ENCODE measurements at places on chromosomes 6 and 20. TPM values are rescaled to one million over a fixed set of nuclear protein-coding genes. Genes with fewer than 3 reads are reported as not detected.

Gene RALGAPA2
- 10.8 TPM for total RNA-seq

Gene HTR1E
- not detected for total RNA-seq

Gene NKAIN2
- not detected for total RNA-seq

DNA sequence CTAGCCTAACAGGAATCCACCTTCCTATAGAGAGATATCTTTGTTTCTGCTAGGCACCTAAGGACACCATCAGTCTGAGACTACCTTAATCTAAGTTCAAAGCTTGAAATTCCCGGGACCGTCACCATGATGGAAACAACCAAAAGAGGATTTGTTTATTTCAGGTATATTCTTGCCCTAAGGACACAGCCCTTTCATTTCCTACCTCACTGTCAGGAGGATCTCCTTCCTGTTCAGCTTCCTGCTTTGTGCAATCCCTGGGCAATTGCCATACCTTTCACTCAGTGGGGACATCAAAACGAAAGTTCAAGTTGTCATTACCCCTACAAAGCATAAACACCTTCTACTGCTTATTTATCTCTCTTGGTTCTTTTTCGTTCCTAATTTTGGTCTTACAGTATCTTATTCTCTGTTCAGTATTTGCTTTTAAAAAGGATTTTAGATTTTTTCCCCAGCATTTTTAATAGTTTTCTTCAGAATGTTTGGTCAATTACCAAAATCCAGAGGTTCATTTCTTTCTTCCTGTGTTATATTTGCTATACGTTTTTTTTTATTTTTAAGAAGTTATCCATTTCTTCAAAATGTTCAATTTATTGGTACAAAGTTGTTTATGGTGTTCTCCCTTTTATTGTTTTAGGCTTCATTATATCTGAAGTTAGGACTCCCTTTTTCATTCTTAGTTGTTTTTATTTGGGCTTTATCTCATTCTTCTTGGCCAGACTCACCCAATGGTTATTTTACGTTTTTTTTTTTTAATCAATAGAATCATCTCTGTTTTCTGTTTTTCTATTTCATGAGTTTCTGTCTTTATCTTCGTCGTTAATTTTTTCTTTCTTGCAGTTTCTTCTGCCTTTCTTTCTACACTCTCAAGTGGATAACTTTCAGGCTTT lies 13.0 kb upstream of the TBPL1 start:
- no peak for DNase-seq

DNA sequence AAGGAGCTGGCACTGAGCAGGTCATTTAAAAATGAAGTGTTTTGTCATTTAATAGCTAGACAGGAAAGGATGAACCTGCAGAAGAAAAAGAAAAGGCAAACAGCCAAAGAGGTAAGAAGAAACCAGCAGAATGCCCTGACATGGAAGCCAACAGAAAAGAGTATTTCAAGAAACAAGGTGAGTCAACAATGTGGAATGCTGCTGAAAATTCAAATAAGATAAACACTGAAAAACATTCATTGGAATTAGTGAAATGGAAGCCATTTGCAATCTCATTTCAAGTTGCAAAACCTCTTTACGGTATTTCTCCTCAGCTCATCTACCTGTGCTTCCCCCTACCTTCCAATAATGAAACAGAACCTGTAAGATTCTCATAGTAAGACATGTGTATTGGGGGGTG lies 59.6 kb downstream of the RWDD2A start:
- DNase-seq: peak; percentile 72

DNA sequence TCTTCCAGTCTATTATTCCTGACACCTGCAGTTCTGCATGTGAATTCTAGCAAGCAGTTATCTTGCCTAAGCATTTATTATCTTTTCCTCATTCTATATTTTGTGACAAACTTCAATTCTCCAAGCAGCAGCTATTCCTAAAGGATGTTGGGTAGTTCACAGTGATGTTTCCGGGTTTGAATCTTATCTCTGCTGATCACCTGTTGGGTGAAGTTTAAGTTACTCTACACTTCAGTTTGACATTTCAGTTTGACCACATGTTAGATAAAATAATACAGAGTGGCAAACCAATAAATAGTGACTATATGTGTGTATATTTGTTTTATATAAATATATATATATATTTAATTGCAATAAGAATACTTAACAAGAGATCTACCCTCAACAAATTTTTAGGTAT lies 168.6 kb downstream of the ADGRG6 start:
- no peak for DNase-seq

DNA sequence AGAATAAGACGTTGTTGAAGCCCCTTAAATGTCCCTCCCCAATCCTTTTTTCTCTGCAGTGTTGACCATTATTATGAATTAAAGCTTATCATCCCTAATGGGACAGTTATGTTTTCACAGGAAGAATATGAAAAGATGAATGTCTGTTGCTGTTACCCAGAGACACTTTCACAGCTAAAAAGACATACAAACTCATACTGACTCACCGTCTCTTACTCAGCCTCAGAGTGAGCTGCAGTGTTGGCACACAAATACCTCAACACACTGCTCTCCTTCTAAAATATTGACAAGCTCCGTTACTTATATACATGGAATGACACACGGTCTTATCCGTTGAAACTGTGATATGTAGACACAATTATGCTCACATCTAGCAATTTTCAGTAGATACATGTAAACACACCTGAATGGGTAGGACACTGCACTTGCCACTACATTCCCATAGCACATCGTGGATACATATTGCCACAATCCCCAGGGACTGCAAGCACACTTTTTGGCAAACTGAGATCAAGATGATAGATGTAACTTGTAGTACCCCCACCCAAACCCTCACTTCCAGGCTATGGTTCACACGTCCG lies 9.6 kb upstream of the SAPCD1 start:
- DNase-seq: peak; percentile 70

GRCh38 chr6:153090241-153090930 lies 40.7 kb downstream of the RGS17 start:
- DNase-seq: peak; percentile 83

- no peak for DNase-seq
Measured at GRCh38 chr6:32975886-32976285, 7.5 kb downstream of the BRD2 start.
